HS-27A (cell line): ENCODE measurements at places on chromosomes 7 and 10.

DNA sequence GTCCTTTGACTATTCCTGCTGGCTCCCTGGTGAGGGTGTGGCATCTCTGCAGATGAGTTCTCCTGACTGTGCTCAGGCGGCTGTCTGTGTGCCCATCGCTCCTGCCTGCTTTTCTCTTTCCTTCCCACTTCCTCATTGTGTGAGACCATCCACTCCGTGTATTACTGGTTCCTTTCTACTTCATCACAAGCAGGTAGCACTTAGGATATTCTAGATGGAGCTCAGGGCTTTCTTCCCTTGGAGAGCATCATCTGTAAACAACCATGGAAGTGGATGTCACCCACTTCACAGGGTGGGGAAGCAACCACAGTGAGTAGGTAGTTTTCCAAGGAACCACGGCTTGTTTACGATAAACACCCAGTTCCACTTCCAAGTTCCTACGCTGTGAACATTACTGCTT lies 15.7 kb downstream of the DNAJB6 start:
- DNase-seq: no peak

DNA sequence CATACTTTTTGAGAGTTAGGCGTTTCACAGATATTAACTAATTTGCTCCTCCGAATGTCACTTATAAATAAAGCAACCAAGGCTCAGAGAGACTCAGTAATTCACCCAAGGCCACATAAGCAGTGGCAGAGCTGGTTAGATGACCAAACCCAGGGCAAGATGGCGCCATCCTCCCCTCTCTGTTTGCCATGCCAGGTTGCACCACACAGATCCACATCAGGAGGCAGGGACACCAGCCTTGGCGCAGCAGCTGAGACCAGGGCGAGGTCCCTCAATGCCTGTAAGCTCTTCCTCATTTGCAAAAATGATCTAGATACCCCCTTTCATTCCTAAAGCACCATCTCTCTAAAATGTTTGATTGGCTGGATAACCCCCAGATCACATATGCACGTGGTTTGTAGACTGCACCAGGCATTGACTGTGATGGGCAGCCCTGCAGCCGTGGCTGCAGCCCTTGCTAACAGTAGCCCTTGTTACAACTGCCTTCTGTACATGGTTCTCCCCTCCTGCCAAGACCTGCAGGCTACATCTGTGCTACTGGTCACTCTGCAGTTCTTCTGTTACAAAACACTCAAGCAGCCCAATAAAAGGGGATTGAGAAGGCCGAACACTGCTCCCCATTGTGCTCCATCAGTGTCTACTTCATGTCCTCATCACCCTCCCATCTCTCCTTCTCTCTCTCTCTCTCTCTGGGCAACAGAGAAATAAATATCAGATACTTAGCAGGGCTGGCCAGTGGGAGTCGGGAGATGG lies 298.6 kb downstream of the PRPF18 start:
- no peak for DNase-seq

- no peak for DNase-seq
These were observed 12.6 kb upstream of the UBE2D1 start for GRCh38 chr10:58322072-58322834.

- DNase-seq: no peak
These were observed 92.4 kb upstream of the TMEM72 start for GRCh38 chr10:44818701-44819127.

DNA sequence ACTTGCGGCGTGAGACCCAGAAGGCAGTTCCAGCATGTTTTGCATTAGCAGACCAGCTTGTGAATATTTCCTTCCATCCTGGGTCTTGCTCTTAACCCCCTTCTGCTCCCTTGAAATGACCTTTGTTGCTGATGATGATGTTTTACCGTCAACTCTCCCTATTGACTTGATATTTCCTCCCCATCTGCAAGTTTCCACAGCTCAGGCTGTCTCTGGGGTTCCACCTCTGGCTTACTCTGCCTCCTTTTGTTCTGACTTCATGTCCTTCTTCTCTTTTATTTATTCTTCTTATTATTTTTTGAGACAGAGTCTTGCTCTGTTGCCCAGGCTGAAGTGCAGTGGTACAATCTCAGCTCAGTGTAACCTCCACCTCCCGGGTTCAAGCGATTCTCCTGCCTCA lies 17.2 kb downstream of the BAMBI start:
- DNase-seq: no peak

DNA sequence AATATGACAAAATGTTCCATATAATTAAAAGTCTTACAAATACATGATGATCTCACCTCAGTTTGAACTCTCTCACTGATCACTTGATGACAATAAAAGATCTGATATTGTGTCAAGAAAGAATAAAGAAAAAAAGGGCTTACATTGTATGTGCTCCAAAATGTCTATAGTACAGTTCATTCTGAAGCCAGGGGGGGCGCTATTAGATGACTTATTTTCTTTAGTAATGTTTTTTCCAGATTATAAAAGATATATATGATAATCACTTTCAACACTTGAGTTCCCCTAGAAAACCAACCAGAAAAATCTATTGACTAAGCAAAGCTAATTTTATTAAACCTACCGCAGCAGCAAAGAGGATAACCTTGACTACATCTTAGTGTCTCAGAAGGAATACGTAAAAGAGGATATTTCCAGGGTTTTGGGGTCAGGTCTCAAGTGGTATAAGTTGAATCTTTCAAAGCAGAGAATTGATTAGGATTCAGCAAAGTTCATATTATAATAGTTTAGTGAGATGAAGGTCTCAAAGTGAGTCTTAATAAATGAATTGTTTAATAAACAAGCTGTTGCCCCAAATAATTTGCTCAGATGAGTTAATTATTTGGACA lies 55.8 kb downstream of the PTN start:
- DNase-seq: no peak

DNA sequence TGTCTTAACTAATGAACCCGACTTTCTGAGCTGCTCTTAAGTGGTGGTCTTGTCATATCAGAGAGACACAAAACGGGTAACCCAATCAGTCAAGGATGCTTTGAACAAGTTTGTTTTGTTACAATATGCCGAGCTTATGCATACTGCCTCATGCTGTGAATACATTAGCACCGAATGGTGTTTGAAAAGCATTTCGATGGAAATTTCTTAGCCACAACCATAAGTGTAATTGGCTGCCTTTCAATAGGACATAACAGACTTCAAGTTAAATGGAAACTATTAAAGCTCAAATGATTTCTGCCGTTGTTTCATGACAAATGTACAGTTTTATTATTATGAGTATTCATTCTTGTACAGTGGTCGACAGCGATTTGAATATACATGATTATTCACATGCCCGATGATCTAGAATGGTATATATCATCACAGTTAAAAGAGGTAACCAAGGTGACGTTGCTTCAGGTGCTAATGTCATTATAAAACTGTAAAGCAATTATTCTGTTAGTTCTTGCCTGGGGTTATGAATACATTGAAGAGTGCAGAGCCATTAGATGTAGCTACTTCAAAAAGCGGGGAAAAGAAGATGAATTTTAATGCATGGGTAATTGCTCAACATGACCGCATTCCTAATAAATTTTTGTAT lies 118.8 kb downstream of the EBF3 start:
- no peak for DNase-seq

DNA sequence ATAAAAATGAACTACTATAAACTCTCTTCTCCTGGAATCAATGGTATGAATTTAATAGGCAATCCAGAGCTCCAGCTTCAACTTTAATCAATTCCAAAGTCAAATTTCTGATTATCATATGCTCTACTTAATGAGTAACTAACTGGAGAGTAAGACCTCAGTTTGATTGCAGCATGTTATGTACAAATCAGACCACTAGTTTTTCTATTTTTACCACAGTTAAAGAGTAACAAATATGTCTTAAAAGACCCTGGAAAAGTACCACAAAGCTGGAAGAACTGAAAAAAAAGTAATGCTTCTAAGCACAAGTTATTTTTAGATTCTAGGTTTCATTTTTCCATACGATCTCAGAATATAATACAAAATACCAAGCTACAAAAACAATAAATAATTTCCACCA lies 56.0 kb upstream of the TNKS2 start:
- DNase-seq: no peak

GRCh38 chr7:30117896-30118295 lies 16.9 kb upstream of the MTURN start:
- DNase-seq: no peak

DNA sequence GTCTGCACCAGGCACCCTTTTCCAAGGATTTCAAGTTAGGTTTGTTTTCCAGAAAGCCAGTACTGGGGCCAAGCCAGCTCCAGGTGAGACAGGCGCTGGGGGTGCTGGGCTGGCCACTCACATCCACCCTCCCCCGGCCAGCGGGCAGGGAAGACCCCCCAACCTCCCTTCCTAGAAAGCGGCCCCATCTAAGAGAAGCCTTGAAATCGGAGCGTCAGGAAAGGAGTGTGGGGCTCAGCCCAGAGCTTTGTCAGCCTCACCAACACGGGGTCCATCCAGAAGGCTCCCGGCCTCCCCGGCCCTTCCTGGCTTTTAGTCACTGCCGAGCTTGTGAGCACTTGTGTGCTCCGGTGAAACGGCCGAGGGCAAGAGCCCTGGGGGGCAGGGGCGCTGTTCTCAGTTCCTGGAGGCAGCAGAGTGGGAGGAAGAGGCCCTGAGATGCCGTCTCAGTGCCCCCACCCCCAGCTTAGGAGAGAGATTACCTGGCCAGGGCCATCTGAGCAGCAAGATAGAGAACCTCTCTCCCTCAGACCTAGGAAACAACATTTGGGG lies 39.6 kb downstream of the PDGFA start:
- DNase-seq: no peak

- DNase-seq: no peak
These were observed 10.4 kb downstream of the CPA2 start for GRCh38 chr7:130276796-130277762.

DNA sequence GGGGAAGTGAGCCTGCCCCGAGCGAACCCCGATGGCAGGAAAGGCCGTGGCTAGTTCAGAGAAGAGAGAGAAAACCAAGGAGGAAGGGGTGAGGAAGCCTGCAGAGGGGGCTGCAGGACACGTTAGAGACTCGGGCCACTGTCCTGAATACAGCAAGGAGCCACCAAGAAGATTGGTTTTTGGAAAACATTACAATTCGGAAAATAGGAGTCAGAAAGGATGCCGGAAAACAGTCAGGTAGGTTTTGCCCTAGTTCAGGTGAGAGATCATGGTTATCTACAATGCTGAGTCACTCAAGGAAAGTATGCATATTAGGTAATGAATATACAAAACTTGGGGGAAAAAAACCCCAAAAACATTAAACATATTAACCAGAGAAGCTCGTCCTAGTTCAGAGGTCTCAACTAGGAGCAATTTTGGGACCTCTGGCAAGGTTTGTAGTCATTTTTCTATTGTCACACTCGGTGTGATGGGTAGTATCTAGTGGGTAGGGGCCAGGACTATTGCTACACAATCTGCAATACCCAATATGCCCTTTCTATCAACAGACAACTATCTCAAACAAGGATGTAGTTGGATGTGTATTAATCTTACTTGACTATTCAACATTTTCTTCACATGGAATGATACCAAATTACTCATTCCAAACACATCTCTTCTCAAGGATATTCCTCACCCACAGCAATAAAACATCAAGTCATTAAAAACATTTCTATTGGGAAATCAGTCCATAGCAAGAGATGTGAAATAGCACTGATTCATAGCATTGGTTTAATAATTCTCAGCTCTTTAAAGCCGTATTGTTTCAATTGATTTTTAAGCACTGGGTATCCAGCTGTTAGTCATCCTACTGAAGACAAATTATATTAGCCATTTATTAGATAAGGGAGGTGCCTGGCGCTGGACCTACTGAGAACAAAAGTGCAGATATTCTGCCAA lies 74.4 kb upstream of the RSU1 start:
- DNase-seq: no peak

- no peak for DNase-seq
These were observed 39.9 kb downstream of the INPP5A start for GRCh38 chr10:132577350-132578003.

- no peak for DNase-seq
These were observed 19.7 kb upstream of the CHST12 start for GRCh38 chr7:2383543-2384274.

DNA sequence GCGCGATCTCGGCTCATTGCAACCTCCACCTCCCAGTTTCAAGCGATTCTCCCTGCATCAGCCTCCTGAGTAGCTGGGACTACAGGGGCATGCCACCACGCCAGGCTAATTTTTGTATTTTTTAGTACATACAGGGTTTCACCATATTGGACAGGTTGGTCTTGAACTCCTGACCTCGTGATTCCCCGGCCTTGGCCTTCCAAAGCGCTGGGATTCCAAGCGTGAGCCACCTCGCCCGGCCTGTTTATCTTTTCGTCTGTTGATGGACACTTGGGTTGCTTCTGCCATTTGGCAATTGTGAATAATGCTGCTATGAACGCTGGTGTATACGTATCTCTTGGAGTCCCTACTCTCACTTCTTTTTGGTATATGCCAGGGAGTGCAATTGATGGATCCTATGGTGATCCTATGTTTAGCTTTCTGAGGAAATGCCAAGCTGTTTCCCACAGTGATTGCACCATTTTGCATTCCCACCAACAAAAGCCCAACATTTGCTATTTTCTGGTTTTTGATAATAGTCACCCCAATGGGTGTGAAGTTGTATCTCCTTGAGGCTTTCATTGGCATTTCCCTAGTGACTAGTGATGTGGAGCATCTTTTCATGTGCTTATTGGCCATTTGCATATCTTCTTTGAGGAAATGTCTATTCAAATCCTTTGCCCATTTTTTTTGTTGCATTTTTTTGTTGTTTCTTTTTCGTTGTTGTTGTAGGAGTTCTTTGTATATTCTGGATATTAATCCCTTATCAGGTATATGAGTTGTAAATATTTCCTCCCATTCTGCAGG lies 3.5 kb downstream of the ANTXRL start:
- DNase-seq: no peak

DNA sequence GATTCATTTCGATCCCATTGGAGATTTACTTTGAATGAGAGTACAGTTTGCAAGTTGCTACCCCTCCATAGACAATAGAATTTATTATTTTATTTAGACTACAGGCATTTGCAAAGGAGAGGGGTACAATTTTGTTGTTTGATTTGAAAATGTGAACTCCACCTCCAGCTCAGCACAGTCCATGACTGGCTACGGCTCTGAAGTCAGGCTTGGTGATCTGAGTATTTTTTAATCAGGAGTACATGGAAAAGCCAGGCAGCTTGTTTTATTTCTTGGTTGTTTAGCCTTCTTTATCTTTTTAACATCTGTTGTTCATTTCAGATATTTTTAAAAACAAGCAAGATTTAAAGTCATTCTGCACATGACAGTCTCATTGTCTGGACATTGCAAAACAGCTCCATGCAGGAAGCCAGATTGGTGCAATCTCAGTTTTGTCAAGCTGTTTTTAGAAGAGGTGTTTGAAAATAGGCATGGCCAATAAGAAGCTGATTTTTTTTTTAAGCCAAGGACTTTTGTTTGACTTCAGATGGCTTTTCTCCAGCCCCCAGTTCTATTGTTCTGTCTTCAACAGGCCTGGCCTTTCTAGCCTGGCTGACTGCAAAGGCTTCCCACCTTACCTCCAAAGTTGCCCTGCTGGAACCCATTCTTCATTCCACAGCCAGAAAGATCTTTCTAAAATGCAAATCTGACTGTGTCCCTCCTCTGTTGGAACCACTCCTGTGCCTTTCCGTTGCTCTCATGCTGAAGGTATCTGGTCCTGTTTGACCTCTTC lies 12.2 kb downstream of the PLXDC2 start:
- no peak for DNase-seq

GRCh38 chr7:145490356-145490755 lies 626.2 kb upstream of the CNTNAP2 start:
- no peak for DNase-seq
